ENCODE measurements at places on chromosomes 2 and 18.

- no peak for DNase-seq
Observed at GRCh38 chr2:32942793-32943485, 3.8 kb upstream of the LTBP1 start.

DNA sequence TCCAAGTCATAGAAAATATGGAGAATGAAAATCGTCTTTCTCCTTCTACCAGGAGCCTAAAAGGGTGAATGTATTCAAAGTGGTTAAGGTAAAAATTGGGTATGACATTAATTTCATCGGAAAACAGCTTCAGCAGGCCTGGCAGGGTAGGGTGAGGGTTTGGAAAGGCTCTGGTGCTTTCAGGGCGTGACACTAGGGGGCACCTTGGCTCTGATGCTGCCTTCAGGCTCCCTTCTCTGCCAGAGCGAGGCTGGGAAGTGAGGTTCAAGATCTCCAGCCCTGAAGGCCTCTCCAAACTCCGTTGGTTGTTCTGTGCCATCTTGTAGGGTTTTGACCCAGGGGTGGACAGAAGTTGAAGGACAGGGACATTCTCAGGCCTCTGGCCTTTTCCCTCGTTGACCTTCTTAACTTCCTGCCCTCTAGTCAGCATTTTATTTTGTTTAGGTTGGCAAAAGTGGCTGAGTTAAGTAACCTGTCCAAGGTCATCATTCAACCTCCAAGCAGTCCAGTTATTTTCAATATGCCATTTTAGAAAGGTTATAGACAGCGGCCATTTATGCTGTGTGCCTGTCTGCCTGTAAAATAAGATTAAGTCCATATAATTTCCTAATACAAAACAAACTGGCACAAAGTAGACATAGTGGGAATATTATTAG lies 40.3 kb downstream of the EML6 start:
- no peak for DNase-seq

- DNase-seq, result no peak
Observed at GRCh38 chr2:75646090-75646582, 447 bp upstream of the MRPL19 start.

- no peak for DNase-seq
Observed at GRCh38 chr2:236826606-236827156, 257.1 kb downstream of the ACKR3 start.

DNA sequence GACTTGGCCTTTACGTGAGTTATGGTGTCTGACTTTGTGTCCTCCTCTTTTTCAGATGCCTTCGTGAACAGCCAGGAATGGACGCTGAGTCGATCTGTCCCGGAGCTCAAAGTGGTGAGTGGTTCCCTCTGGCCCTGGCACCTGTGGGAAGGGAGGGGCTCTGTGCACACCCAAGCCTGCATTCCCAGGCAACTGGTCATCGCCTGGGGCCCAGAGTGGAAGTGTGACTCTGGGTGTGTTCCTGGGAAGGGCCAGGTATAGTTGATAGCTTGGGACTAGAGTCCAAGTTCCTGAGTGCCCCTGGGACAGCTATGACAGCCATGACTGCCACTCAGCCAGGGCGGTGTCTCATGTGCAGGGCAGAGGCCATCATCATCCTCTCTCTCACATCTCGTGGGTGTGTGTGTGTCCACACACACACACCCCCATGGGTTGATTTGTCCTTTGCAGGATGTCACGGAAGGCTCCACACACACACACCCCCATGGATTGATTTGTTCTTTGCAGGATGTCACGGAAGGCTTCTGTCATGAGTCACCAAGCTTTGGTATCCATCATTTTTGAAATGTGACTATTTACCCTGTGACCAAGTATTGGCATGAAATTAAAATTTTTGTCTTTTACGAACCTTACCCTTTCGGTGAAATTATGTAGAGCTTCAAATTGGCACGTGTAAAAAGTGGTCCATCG lies 215.4 kb downstream of the AGAP1 start:
- no peak for DNase-seq

DNA sequence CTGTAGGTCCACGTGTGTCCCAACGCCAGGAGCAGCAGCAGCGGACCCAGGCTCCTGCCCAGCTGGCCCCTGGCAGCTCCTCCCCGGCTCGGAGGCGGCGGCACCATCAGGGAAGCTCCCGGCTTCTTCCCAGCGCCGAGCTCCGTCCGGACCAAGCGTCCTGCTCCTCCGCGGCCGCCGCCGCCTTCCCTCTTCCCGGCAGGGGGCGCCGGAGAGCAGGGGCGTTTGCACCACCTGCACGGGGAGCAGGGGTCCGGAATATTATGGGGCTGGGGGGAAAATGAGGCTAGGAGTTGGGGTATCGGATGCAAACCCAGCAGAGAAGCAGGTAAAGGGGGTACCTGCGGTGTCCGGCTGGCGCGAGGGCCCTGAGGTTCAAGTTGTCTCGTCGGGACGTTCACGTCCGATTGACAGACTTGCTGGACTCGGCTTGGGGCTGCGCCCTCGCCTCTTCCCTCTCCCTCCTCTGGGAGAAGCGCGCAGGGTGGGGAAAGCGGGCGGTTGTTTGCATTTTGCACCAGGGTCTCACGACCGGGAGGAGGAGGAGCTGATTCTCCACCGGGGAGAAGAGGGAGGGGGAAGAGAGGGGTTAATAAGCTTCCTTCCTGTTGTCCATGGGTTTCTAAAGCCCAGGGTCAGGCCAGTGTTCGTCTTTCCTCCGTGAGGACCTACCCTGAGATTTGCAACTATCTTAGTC lies at the start of gene CCBE1:
CCBE1 (minus strand) TSS at position 188 of the 697 bp plus-strand sequence.
- DNase-seq, result peak; percentile 37

Data from activated CD8-positive, alpha-beta memory T cell treated with anti-CD3 and anti-CD28 coated beads for 48 hours (primary cell).